ENCODE measurements at places on chromosomes 11 and 22. TPM values are rescaled to one million over a fixed set of nuclear protein-coding genes. Genes with fewer than 3 reads are reported as not detected.

IL18BP gene
- 7.4 TPM for polyA plus RNA-seq

TMEM191C gene
- 0.59 TPM for polyA plus RNA-seq

LDHAL6A gene
- 0.22 TPM for polyA plus RNA-seq

IFITM10 gene
- polyA plus RNA-seq: 0.19 TPM

DNA sequence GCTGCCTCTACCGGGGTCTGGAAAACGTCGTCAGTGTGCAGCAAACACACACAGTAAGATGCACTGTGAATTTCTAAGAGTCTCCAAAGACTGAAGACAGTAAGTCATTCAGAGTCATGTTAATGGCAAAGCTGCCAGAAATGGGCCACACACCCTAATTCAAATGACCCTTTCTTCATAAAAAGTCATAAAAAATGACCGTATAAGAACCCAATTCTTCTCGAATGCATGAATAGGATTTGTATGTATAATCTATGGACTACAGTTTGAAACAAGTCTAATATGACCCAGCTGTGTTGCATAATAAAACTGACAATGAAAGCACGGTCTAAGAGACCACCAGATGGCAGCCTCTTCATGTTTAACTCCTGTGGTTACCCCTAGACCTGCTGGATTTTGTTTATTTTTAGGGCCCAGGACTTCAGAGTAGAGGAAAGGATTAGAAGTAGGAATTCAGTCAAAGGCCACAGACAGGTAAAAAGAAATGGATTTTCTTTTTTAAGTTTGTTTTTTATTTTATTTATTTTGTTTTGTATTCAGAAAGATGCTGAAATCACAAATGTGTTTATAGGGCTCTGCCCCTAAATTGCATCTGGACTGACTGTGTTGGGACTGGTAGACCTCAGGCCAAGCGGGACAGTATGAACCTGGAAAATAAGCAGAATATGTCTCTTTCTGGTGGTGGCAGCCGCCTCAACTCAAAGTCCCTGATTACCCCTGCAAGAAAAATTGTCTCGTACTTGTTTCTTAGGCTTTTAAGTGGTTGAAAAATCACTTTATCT lies 32.1 kb upstream of the SLC5A12 start:
- DNase-seq: peak; percentile 80

GRCh38 chr22:44112191-44112590 lies 68.5 kb upstream of the PARVG start:
- DNase-seq: no peak

GRCh38 chr11:121931748-121932352 lies 184.2 kb downstream of the BLID start:
- no peak for DNase-seq

- no peak for DNase-seq
These were observed 55.1 kb upstream of the SCUBE2 start for GRCh38 chr11:9146477-9146876.

DNA sequence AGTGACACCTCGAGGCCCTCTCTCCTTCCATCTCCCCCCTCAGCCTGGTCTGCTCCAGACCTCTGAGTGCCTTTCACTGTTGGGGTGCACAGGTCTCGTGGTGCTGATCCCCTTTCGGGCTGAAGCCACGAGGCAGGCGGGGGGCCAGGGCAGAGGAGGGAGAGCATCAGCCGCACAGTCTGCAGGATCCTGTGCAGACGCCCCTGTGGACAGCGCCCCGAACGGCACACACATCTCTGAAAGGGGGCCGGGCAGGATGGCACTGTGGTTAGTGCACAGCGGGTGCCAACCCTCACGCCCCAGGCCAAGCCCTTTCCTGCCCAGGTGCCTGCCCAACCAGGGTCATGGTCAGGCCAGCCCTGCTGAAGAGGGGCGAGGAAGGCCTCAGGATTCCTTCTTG lies 56.7 kb downstream of the CACNA1I start:
- no peak for DNase-seq

DNA sequence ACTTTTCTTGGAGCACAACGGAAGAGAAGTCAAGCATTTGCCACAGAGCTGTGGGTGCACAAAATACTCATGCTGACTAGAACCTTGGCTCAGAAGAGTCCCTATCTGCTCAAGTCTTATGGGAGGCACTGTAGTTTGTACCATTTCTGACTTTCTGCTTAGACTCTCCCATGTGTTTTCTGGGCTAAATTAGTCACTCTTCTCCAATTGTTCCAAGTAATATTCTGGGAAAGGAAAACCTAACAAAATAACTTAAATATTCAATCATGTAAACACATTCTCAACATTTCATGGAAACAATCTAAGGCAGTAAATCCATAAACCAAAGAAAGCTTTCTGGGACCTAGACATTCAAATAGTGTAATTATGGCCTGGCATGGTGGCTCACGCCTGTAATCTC lies 220.7 kb downstream of the SWAP70 start:
- no peak for DNase-seq

DNA sequence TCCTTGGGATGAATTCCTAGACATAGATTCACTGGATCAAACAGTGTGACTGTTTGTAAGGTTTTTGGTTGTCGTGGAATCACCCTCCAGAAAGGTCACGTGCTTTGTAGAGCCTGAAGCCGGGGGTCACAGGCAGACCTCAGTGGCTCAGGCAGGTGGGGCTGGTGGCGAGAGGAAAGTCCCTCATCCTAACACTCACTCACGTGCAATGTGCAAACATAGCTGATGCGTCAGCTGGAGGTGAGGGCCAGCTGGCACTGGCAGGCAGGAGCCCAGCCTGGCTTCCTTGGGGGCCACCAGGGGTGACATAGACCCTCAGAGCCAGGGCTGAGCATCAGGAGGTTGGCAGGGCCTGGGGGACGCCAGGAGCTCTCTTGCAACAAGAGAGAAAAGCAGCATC lies 90.0 kb downstream of the ARHGAP8 start:
- no peak for DNase-seq

GRCh38 chr22:48943567-48944432 lies 883.9 kb downstream of the BRD1 start:
- DNase-seq: peak; percentile 46

GRCh38 chr11:130327716-130328115 lies 13.0 kb upstream of the ZBTB44 start:
- DNase-seq: no peak

- DNase-seq: peak; percentile 96
These were observed at the start of gene SMTN for GRCh38 chr22:31080848-31081649. SMTN (plus strand) TSS chr22:31081318; CDS start chr22:31083259, 1,941 bp downstream.

- no peak for DNase-seq
These were observed 26.3 kb upstream of the RASL10A start for GRCh38 chr22:29341849-29342127.

DNA sequence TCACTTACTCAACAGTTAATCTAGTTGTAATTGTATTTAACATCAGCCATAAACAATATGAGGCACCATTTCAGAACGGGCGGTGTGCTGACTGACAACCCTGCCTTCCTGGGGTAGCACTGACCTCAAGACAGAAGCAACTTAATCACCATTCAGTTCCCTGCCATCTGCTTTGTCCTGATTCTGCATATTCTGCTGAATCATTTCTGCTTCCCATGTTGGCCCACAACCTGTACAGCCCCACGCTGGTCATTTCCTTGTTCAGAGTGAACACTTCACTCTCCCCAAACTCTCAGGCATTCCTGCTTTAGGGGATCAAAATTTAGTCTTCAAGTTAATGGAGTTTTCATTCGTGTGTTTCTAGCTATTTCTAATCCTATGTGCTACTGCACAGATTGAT lies 132.3 kb upstream of the ZBED5 start:
- DNase-seq: no peak

DNA sequence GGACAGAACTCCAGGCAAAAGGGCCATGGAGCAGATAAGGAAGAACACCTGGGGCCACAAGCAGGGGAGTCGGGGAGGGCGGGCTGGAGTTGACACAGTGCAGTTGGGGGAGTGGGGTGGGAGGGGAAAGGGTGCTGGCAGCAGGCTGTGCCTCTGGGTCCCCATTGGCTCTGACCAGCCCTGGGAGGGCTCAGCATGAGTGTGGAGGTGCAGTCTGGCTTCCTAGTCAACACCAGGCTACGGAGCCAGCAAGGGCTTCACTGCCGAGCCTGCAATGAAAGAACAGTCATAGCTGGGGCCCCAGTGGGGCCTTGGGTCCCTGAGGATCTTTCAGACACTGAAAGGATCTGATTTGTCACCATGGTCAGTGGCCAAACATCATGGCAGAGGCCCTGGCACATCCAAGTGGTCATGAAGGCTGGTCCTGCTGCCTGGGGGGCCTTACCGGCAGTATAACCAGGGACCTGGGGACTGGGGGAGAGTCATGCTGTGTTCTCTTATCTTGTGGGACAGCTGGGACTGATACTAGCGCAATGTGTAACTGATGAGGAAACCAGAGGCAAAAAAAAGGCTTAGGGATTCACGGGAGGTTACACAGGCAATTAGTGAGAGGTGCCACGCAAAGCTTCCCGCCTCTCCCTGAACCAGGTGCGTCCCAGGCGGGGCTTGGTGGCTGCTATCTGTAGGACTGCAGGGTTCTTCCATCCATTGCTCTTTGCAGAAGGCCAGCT lies 11.6 kb downstream of the SLC37A2 start:
- no peak for DNase-seq

- DNase-seq: no peak
These were observed 25.0 kb downstream of the CYB5R2 start for GRCh38 chr11:7648264-7648663.
